ENCODE measurements at places on chromosomes 16 and 17.

GRCh38 chr17:19769946-19770652, 22.0 kb upstream of the ALDH3A1 start:
- no peak for DNase-seq

- DNase-seq = no peak
Measured at GRCh38 chr17:28975646-28976045, 24.3 kb upstream of the PHF12 start.

- no peak for DNase-seq
Measured at GRCh38 chr17:40963838-40964237, 2.9 kb downstream of the KRT39 start.

- no peak for DNase-seq
Measured at GRCh38 chr17:9322326-9322725, 253.3 kb downstream of the STX8 start.

DNA sequence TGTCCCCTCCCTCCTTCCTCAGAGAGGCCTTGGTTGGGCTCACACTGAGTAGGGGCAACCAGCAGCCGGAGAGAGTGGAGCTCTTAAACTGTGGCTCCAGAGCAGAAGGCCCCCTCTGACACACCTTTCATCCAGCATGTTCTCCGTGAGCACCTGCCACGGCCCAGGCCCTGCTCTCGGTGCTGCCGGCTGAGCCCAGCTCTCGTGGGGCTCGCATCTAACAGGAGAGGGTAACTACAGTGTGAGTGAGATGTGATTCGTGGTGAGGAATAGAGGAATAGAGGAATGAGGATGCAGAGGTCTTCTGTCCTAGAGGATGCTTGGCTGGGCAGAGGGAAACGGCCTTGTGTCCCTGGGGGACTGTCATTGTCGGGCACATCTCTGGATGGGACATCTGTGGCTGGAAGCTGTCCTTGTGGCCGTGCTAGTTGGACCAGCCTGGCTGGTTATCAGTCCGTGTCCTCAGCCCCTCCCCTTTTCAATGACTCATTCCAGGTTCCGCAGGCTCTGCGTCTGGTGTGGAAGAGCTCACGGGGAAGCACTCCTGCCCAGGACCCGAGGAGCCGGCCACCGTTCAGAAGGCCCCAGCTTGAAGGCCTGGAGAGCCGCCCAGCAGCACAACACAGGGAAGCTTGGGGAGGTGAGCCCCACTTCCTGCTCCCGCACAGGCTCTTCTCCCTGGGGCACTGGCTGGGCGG, 11.9 kb upstream of the DNASE1 start:
- no peak for DNase-seq

- no peak for DNase-seq
Measured at GRCh38 chr16:61323456-61323855, 712.8 kb downstream of the CDH8 start.

GRCh38 chr16:66961914-66962313, 848 bp downstream of the CES3 start:
- DNase-seq = no peak

DNA sequence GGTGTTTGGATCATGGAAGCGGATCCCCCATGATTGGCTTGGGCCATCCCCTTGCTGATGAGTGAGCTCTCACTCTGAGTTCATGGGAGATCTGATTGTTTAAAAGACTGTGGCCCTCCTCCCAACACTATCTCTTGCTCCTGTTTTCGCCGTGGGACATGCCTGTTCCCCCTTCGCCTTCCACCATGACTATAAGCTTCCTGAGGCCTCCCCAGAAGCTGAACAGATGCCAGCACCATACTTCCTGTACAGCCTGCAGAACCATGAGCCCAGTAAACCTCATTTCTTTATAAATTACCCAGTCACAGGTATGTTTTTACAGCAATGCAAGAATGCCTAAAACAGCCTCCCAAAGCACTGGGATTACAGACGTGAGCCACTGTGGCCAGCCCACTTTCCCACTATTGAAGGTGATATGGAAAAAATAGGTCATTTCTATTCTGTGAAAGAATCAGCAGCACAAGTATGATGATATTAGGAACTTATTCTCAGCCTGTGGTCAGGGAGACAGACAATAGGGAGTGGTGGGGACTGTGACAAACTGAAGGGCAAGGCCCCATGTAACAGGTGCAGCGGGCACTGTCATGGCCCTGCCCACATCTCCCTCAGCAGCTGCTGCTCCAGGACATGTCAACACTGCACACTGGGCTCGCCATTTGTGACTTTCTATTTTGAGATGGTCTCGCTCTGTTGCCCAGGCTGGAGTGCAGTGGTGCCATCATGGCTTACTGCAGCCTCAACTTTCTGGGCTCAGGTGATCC, 33.7 kb upstream of the LITAF start:
- DNase-seq = no peak

- no peak for DNase-seq
Measured at GRCh38 chr17:29070781-29071180, 27.8 kb downstream of the PIPOX start.

- DNase-seq = no peak
Measured at GRCh38 chr16:3490911-3491629, 4.2 kb downstream of the C16orf90 start.

GRCh38 chr16:4388271-4389021, 16.8 kb downstream of the VASN start:
- no peak for DNase-seq

GRCh38 chr16:66614161-66614802, 9.8 kb downstream of the CMTM3 start:
- DNase-seq = no peak

DNA sequence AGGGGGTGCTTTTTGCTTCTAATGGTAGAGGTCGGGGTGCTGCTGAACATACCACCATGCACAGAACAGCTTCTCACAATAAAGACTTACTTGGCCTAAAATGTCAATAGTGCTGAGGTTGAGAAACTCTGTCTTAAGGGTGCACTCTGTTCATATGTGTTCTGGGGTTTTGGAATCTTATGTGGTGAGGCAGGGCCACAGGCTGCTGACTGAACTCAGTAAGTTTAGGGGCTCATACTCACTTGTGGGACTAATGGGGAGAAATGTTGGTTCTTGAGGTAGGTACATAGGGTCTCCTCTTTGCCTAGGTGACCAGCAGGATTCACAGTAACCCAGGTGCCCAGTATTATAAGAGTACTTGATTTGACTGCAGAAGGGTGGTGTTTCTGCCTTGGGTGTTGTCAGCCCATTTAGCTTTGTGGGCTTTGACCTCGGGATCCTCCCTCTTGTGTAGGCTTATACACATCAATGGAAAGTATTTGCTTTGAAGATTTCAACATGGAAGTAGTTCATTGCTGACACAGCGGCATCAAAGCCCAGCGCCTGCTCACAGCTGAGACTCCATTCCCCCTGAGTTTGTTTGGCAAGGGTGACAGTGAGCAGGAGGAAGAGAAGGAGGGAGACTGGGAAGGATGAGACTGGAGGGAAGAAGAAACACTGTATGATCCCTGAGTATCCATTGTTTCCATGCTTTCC, 17.2 kb downstream of the SLC7A6 start:
- no peak for DNase-seq

GRCh38 chr16:87791295-87792204, 25.8 kb upstream of the KLHDC4 start:
- no peak for DNase-seq
